ENCODE measurements at places on chromosomes 5 and 9. TPM values are rescaled to one million over a fixed set of nuclear protein-coding genes. Genes with fewer than 3 reads are reported as not detected.

Gene IL5
- total RNA-seq = not detected

Gene FOXD4
- not detected for total RNA-seq

Gene SYK
- total RNA-seq = 135 TPM

DNA sequence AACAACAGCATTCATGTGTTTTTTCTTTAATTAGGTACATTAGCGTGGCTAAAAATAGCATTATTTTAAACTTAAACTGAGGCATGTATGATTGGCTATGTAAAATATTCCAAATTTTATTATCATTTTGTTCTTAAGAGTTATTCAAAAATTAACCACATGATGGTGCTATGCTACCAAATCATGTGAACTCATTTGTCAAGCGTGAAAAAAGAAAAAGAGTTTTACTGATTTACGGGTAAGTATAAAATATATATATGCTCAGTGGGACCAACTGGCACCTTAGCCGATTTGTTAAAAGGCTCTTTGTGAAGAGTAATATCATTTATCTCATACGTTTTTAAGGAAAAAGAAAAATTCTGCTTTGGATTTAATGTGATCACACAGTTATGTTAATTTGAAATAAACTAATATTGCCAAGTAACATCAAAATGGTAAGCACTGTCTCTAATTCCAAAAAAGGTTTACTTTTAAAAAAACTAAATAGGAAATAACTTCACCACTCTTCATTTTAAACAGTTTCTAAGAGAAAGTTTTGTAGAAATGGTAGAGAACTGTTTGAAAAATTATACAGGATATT lies 1042.3 kb downstream of the CDH12 start:
- DNase-seq = no peak

- no peak for DNase-seq
Observed at GRCh38 chr5:112554101-112554977, 135.3 kb upstream of the EPB41L4A start.

- DNase-seq = no peak
Observed at GRCh38 chr5:73451224-73452130, 2.9 kb upstream of the FOXD1 start.

GRCh38 chr5:134851307-134851923 lies 5.6 kb downstream of the C5orf24 start:
- DNase-seq = no peak

DNA sequence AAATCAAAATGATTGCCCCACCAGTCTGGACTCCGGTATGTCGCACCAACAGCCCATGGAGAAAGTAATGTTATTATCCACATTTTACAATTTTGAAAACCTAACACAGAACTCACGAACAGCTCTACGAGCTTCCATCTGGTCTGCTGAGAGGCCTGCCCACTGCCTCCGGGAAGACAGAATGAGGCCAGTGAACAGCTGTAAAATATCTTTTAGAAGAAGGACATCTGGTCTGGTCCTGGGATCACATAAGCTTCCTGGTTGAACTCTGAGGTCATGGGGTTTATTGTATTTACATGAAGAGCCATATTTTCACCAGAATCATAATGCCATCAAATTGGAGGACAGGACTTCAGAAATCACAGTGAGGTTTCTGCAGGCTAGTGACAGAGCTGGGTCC lies 89.0 kb downstream of the FRMD3 start:
- DNase-seq = no peak
